Endothelial cell of umbilical vein (primary cell): ENCODE measurements at places on chromosomes 12 and 14. TPM values are rescaled to one million over a fixed set of nuclear protein-coding genes. Genes with fewer than 3 reads are reported as not detected.

DNA sequence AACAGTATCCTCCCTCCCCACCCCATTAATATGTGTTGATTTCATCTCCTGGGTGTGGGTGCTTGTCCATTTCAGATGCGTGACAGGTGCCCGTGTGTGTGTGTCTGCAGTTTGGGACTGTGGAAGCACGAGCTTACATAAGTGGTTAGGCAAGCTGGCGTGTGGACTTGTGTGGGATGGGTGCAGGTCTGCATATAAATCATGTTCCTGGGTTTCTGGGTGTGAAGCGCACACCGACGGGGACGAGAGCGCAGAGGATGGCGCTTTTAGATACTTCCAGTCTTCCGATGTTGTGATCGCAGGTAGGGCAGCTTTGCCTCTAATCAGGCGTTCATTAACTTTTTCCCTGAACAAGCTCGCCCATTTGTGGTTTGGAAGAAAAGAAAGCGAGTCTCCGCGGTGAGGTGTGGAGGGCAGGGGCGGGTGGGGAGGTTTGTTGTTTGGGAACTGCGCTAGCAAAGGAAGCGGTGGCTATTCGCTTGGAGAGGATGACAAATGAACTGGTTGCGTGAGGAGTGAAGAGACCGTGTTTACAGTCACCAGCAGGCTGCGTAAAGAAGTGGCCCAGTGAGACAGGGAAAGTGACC is 865 bp downstream of the RGS6 start:
- DNase-seq, result no peak

DNA sequence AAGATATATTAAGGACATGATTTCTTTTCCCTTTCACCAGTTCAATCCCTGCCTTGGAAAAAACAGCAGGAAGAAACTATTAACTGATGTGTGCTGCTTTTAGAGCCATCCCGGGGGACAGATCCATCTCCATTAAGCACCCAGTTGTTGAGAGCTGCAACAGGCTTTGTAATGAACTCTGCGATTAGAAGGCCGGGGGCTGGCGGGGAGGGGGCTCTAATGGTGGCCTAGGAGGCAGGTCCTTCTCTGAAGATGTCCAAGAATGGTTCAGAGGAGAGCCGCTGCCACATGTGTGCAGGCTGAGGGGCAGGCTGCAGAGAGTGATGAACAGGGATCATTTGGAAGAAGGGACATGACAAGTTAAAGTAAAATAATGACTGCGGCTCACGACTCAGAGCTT is 67.8 kb downstream of the GALNT8 start:
- no peak for DNase-seq

The MMP17 gene
- total RNA-seq, result 10.7 and 10.8 TPM in 2 replicates

The PAN2 gene
- total RNA-seq, result 21.5 and 24.4 TPM in 2 replicates

The SYT1 gene
- total RNA-seq, result 15.3 and 18.8 TPM in 2 replicates
